Hematopoietic multipotent progenitor cell treated with erythropoietin and hydrocortisone succinate and interleukin-3 and kit ligand, for 4 days (in vitro differentiated cells): ENCODE measurements at places on chromosomes 11 and 22.

GRCh38 chr22:35477911-35478582 is 62.6 kb upstream of the RASD2 start:
- DNase-seq, result peak; percentile 91

- no peak for DNase-seq
Observed at GRCh38 chr11:19790831-19791552, 78.4 kb downstream of the NAV2 start.

- DNase-seq, result no peak
Observed at GRCh38 chr11:48083421-48083820, 103.1 kb downstream of the PTPRJ start.

GRCh38 chr11:134604886-134605285 is 192.8 kb upstream of the B3GAT1 start:
- no peak for DNase-seq

DNA sequence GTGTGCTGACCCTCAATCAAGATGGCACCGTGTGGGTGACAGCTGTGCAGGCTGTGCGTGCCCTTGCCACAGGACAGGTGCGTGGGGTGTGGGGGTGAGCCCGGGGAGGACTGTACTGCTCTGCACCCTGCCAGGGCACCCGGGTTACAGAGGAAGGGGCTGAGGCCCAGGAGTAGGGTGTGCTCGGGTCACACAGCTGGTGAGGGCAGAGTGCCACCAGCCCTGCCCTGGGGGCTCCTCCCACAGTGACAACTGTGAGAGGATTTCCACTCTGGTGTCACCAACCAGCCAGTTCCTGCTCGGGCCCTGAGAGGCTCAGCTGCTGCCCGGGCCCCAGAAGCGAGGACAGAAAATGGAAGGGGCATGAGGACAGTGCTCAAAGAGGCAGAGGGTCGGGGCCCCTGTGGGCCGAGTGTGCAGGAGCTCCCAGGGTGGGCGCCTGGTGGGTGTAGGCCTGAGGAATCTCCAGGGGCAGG is 20.5 kb downstream of the TRMU start:
- DNase-seq, result no peak

- DNase-seq, result peak; percentile 50
Observed at GRCh38 chr22:48894064-48894671, 933.5 kb downstream of the BRD1 start.

GRCh38 chr11:134270250-134270714 is 5.9 kb upstream of the GLB1L3 start:
- peak; percentile 36 for DNase-seq

GRCh38 chr22:49116021-49116420 is 711.7 kb downstream of the BRD1 start:
- DNase-seq, result no peak

- DNase-seq, result peak; percentile 49
Observed at GRCh38 chr22:30169002-30169401, 77.6 kb downstream of the LIF start.

- peak; percentile 58 for DNase-seq
Observed at GRCh38 chr11:112795142-112795815, 165.9 kb upstream of the NCAM1 start.

DNA sequence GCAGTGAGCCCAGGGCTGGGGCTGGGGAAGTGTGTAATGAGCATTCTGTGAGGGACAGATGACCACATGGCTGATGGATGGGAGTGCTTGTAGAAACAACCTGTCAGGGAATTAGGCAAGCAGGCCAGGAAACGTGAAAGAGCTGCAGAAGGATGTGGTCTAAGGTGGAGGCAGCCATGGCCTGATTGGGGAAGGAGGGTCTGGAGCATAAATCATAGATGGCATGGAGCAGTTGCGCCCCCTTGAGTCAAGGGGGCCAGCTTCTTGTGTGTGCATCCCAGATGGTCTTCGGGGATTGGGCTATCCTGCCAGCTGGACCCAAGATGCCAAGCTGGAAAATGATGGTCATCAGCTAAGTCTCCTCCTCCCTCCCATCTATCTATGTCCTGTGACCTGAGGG is 119.4 kb upstream of the CLPB start:
- peak; percentile 71 for DNase-seq

- DNase-seq, result no peak
Observed at GRCh38 chr11:102330231-102330630, 12.9 kb downstream of the BIRC3 start.

- DNase-seq, result no peak
Observed at GRCh38 chr22:43296276-43296902, 46.8 kb downstream of the SCUBE1 start.

DNA sequence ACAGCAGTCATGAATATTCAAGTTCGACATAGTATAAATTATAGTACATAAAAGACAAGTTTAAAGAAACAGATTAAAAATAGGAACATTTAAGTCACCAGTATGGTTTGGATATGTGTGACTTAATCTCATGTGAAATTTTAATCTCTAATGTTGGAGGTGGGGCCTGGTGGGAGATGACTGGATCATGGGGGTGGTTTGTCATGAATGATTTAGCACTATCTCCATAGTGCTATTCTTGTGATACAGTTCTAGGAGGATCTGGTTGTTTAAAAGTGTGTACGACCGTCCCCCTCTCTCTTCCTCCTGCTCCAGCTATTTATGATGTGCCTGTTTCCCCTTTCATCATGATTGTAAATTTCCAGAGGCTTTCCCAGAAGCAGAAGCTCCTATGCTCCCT is 3.3 kb downstream of the KDM4E start:
- no peak for DNase-seq

DNA sequence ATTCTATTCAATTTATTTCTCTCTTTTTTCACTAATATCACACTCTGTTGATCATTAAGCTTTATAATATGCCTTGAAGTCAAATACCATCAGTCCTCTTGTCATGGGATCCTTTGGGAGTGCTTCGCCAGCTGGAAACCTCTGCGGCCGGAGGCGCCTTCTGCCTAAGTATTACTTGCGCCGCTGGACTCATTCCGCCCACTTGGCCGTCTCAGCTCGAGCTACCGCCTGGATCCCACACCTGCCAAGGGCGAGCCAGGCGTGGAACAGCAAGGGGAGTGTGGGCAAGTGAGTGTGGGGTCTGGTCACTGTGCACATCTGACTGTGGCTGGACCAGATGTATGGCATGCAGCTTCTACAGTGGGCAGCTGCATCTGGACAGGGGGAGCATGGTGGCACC is 9.1 kb upstream of the MAP6 start:
- DNase-seq, result no peak

GRCh38 chr11:35969089-35970042 is 25.5 kb downstream of the LDLRAD3 start:
- no peak for DNase-seq

- peak; percentile 56 for DNase-seq
Observed at GRCh38 chr11:65113839-65114238, 2.2 kb downstream of the TM7SF2 start.

DNA sequence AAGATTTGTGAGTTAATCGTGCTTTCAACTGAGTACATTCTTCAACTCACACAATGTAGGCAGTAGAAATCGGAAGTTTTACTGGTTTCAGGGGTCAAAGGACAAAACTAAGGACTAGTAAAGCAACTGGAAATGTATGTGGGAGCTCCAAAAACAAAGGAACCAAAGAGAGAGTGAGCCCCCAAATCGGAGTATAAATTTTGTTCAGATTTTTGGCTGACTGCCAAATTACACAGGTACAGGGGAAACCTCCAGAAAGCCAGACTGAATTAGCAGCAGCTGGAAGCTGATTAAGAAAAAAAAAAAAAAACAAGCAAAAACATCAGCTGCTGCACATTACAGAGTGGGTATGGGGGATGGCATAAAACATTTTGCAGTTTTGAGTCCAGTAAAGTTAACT is 75.2 kb upstream of the GNAZ start:
- no peak for DNase-seq

DNA sequence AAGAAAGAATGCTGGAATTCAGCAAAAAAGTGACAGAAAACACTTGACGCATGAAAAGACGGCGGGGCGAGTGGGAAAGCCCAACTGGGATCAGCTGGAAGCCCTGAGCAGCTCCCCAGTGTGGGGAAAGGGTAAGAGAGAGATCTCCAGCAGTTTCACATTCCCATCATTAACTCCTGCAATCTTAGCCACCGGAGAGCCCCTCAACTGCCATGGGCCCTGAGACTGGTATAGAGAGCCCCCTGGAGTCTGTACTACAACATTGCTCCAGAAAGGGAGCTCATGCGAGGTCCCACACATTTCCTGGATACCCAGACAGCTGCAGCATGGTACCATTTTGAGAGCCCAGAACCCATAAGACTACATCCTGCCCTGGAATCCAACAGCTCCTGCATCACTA is 31.1 kb downstream of the MRGPRX4 start:
- peak; percentile 60 for DNase-seq

DNA sequence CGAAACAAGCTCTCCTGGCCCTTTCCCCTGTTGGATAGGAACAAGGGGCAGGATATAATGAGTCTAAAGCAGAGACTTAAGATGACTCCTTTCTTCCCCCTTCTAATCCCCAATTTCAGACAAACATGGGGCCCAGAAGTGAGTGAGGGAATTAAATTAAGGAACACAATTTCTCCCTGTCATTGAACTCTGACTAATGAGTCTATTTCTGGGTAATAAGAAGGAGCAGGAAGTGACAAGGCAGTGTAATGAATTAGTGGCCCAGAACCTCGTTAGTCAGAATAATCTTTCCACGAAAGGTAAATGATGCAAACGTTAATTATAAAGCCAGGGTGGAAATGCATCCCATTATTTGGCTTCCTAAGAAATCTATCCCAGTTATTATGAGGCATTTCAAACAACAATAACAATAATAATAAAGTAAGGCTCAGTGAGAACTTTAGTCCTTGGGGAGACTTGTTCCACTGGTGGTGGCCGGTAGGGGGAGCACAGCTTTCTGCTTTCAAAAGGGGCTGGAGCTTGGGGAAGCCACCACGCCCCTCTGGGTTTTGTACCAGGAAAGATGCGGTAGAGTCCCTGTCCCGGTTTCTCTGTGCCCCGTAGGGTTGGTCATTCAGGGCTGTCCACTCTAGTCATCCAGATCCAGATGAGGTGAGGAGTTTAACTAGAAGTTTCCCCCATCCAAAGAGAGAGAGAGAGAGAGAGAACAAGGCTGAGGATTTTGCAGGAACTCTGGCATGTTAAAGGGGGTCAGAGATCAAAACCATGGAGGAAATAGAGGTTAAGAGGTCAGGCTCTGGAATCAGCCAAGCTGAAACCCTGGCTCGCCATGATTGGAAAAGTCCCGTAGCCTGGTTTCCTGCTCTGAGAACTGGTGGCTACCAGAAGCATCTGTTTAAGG is 298.3 kb downstream of the NTM start:
- peak; percentile 86 for DNase-seq

DNA sequence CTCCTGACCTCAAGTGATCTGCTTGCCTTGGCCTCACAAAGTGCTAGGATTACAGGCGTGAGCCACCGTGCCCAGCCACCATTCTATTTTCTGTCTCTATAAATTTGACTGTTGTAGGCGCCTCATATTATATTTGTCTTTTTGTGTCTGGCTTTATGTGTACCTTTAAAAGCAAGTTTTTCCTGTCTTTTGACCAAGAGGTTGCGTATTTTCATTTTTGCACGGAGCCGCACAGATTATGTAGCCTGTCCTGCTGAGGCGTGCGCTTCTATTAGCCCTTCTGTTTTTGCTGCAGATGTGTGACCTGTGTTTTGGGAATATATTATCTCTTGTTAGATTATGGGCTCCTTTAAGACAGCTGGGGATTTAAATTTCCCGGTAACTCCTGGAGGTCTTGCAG is 40.4 kb upstream of the WEE1 start:
- no peak for DNase-seq

GRCh38 chr11:84240847-84241246 is 954.7 kb upstream of the CCDC90B start:
- DNase-seq, result no peak

DNA sequence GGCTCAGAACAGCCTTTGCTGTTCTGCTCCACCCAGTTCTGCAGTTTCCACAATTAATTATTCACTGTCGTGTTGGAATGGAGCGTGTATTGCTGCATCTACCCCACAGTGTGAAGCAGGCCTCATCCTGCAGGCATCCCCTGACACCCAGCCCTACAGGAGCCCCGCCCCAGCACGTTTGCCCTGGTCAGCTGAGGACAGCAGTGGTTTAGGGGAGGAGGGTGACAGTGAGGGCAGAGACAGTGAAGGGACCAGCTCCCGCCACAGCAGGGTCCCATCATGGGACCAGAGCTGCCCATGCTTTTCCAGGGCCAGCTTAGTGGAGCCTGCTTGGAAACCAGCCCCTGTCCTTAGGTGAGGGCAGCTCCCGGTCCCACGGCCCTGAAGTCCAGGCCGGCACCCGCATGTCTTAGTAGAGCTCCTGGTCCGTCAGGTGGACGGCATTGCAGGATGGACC is 273.0 kb downstream of the TBC1D22A start:
- DNase-seq, result no peak

GRCh38 chr11:19890308-19890707 is 177.7 kb downstream of the NAV2 start:
- no peak for DNase-seq

DNA sequence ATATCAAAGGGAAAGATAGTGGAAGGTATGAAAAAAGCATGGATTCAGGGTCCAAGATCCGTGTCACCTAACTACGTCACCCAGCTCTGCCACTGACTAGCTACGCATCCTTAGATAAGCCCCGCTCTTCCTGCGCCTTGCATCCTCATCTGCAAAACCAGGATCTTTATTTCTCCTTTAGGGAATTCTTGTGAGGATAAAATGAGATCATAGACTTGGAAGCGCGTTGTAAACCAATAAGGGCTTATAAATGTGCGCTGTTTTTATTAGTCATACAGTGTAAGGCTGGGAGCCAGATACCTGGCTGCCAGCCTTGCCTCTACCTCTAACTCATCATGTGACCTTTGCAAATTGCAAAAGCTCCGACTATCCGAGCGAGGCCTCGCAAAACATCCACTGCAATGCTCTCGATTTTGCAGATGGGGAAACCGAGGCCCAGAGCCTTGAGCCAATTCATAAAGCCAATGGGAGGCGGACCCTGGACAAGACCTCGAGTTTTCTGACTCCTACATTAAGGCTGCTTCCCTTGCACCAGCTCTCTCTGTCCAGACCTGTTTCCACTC is 753 bp downstream of the PRPF19 start:
- DNase-seq, result peak; percentile 48

DNA sequence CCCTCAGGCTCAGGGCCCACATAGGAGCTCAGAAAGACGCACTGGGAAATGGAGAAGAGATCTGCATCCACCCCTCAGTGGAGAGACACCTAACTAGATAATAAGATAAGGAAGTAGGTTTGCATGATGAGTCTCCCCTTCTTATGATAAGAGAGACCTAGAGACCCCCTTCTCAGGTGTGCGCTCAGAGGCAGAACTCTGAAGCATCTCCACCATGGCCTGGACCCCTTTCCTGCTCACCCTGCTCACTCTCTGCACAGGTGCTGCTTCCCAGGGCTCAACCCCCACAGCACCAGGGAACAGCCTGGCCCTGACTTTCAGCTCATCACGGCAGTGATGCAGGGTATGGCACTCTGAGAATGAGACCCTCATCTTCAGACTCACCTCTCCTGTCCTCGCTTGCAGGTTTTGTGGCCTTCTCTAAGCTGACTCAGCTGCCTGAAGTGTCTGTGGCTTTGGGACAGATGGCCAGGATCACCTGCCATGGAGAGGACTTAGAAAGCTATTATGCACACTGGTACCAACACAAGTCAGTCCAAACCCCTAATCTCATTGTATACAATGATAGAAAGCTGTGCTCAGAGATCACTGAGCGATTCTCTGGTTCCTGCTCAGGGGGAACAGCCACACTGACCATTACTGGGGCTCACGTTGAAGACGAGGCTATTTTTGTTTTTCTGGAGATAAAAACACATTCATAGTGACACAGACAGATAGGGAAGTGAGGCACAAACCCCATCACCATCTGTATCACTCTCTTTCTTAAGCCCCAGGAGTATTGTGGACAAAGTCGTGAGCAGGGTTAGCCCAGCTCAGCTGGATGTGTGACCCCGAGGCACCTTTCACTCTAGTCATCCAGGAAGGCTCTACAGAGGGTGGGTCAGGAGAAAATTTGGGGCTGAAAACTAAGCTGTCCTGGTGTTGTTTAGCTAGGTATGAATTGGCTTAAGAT is 29.7 kb upstream of the IGLL5 start:
- DNase-seq, result no peak
